ENCODE measurements at places on chromosomes 4 and X. TPM values are rescaled to one million over a fixed set of nuclear protein-coding genes. Genes with fewer than 3 reads are reported as not detected.
A peak's percentile ranks its signal among the peaks of the same experiment; 100 is the strongest.

- peak; percentile 8 for DNase-seq
Observed at GRCh38 chrX:131746491-131746968, 202.7 kb downstream of the OR13H1 start.

- peak; percentile 81 for DNase-seq
Observed at GRCh38 chr4:150722908-150723362, 141.0 kb downstream of the MAB21L2 start.

DNA sequence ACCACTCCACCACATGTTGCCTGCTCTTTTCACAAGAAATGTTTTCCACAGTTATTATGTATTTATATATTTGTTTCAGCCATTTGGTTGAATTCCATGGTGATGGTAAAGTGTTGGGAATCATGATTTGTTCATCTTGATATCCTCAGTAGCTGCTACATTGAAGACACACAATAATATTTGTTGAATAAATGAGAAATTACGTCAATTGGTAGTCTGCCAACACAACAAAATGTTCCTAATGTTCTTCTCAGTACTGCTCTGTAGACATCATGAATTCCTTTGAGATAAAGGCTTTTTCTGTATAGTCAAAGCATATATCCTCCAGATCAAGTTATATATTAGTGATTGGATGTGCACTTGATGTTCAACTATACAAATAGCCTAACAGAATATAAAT lies 29.5 kb downstream of the CXXC4 start:
- DNase-seq, result no peak

- no peak for DNase-seq
Observed at GRCh38 chr4:107877361-107877760, 52.6 kb downstream of the SGMS2 start.

GRCh38 chrX:147838465-147839131 lies 73.1 kb upstream of the FMR1 start:
- DNase-seq, result no peak

GRCh38 chr4:123233136-123233768 lies 163.3 kb upstream of the SPRY1 start:
- no peak for DNase-seq

GRCh38 chr4:40934676-40935075 lies 184.9 kb downstream of the NSUN7 start:
- DNase-seq, result no peak

DNA sequence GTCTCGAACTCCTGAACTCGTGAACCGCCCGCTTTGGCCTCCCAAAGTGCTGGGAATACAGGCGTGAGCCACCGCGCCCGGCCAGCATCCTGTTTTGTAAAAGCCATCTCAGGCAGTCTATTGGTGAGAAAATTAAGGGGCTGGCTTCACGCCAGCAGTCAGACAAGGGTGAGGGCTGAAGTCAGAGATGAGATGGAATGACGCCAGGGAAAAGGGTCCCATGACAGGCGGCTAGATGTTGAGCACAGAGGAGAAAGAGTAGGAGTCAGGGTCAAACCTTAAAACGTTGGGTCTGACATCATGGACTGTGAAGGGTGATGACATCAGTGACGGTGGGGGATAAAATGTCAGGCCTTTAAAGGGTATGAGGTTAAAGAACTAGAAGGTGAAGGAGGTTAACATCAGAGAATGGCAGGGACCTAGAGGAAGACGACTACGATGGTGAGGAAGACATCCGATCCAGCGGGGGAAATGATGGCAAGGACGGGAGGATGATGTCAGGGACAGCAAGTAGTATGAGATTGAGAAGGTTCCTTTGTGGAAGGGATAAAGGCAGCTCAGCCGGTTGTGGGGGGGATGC lies 504 bp upstream of the RBM3 start:
- DNase-seq, result peak; percentile 42

DNA sequence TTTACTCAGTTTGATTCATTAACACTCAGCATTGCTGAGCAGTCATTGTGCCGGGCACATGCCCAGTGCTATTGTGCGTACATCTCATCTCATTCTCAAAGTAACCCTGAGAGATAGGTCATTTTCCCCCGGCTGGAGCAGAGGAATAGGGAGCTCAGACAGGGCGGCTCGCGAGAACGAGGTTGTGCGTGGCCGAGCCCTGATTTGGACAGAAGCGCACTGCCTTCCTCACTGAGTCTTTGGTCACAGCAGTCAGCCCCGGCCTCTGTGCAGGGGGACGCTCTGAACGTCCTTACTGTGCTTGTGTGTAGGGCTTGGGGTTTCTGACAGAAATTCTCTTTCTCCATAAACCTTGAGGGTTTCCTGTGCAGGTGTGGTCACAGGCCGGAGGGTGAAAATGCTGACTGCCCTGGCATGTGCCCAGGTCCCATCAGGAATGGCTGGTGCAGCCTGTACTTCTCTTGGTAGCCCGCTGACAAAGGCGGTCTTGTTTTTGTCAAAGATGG lies 39.5 kb downstream of the NOP14 start:
- no peak for DNase-seq

GRCh38 chr4:1166509-1167243 lies 5.7 kb downstream of the SPON2 start:
- no peak for DNase-seq

DNA sequence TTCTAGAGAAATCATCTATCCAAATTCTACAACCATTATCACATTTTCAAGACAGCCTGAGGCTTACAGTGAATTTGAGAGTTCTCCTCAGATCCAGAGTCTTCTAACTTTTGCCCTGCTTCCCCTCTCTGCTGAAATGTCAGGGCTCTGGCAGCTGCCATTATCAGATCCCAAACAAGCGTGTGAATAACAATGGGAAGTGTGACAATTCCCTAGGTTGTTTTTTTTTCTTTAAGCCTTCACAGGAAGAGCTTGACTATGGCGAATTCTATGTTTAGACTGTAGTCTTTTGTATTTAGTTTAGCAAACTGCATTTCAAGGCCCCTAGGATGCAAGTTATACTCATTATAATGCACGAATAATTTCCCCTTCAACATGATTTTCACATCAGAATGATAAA lies 61.3 kb upstream of the KDR start:
- no peak for DNase-seq

DNA sequence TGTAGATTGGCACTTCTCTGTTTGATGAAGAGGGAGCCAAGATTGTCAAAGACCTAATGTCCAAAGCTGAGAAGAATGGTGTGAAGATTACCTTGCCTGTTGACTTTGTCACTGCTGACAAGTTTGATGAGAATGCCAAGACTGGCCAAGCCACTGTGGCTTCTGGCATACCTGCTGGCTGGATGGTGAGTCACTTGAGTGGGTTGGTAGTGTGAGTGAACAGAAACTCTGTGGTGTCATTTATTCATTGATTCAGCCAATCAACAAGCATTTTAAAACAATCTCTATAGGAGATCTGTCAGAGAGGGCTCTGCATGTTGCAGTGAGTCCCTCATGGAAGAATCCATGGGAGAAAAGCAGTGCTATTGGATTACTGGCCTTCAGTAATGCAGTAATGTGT lies 16.3 kb downstream of the TAF9B start:
- DNase-seq, result no peak

- no peak for DNase-seq
Observed at GRCh38 chrX:110248578-110248977, 69.3 kb downstream of the AMMECR1 start.

DNA sequence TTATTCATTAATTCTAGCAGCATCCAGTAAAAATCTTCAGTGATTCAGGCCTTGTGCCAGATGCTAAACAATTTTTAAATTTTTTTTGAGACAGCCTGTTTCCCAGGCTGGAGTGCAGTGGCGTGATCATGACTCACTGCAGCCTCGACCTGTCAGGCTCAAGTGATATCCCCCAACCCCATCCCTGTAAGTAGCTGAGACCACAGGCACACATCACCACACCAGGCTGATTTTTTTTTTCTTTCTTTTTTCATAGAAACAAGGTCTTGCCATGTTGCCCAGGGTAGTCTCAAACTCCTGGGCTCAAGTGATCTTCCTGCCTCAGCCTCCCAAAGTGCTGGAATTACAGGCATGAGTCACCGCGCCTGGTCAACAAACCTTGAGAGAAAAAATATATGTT lies 705.5 kb downstream of the ARAP2 start:
- no peak for DNase-seq

DNA sequence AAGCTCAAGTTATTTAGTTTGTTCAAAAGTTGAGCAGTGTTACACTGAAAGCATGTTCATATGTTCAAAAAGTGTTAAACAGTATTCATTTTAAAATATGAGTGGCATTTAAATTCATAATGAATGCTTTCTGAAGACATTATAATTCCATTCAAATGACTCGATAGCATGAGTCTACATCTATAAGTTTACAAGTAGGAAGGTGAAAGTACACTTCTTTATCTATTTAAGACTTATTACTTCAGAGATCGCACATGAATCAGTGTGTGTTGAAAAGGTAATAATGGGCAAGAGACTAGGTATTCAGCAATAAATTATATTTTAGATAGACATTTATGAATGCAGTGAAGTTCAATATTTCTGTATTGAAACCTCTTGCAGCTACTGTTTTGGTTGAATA lies 456.1 kb downstream of the GRXCR1 start:
- DNase-seq, result no peak

DNA sequence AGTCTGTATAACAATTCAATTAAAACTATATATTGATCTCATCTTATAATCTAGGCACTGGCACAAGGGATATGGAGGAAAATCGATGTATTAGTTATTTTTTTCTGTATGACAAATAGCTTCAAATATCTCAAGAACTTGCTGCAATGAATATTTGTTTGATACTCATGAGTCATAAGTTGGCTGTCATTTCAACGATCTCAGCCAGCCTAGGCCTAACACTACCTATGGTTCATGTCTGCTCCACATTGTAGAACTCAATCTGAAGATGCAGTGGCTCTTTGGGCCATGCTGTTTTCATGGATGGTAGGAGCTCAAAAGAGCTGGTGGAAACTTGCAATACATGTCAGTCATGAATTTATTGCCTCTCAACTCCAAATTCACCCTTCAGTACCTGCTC lies 44.7 kb downstream of the MAGEB17 start:
- no peak for DNase-seq

- no peak for DNase-seq
Observed at GRCh38 chr4:47471591-47471990, 8.1 kb upstream of the COMMD8 start.

- no peak for DNase-seq
Observed at GRCh38 chr4:182493377-182493776, 250.2 kb downstream of the TENM3 start.

GRCh38 chrX:19194285-19195242 lies 72.3 kb upstream of the ADGRG2 start:
- DNase-seq, result no peak

DNA sequence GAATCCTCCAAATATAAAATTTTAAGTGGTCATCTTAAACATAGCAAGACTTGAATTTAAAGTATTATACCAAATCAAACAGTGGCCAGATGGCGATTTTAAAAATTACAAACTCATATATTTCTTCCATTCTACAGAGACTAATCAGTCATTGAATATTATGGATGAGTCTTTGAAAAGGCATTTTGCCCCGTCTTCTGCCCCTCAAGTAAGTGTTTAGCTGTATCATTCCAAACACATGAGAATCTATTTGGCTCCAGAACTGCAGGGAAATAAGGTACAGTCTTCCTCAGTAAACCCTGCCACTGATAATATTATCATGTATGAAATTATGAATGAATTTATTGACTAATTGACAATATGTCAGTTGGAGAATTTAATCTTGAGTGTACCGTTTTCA lies 191.0 kb downstream of the SLC7A11 start:
- DNase-seq, result no peak

PDE5A gene
- 1.5 TPM for polyA plus RNA-seq

PRPS2 gene
- polyA plus RNA-seq, result 2.7 TPM

OTC gene
- not detected for polyA plus RNA-seq

FMR1NB gene
- not detected for polyA plus RNA-seq

NAP1L3 gene
- polyA plus RNA-seq, result 0.51 TPM

FRYL gene
- polyA plus RNA-seq, result 11.7 TPM

OTUD5 gene
- 25.4 TPM for polyA plus RNA-seq

EMCN gene
- polyA plus RNA-seq, result 25.1 TPM

GPC4 gene
- 2.1 TPM for polyA plus RNA-seq

All from heart right ventricle (tissue), 16 donors.